ENCODE measurements at places on chromosomes 5 and 9.
A peak's percentile ranks its signal among the peaks of the same experiment; 100 is the strongest.

GRCh38 chr9:85268131-85268530 is 473.6 kb downstream of the AGTPBP1 start:
- DNase-seq: no peak

- no peak for DNase-seq
Measured at GRCh38 chr5:88713818-88714217, 169.2 kb downstream of the MEF2C start.

GRCh38 chr5:28707706-28708105 is 1669.3 kb upstream of the CDH9 start:
- DNase-seq: no peak

- DNase-seq: no peak
Measured at GRCh38 chr5:79305706-79306105, 69.8 kb downstream of the JMY start.

- no peak for DNase-seq
Measured at GRCh38 chr5:123701511-123702200, 189.7 kb downstream of the CSNK1G3 start.

DNA sequence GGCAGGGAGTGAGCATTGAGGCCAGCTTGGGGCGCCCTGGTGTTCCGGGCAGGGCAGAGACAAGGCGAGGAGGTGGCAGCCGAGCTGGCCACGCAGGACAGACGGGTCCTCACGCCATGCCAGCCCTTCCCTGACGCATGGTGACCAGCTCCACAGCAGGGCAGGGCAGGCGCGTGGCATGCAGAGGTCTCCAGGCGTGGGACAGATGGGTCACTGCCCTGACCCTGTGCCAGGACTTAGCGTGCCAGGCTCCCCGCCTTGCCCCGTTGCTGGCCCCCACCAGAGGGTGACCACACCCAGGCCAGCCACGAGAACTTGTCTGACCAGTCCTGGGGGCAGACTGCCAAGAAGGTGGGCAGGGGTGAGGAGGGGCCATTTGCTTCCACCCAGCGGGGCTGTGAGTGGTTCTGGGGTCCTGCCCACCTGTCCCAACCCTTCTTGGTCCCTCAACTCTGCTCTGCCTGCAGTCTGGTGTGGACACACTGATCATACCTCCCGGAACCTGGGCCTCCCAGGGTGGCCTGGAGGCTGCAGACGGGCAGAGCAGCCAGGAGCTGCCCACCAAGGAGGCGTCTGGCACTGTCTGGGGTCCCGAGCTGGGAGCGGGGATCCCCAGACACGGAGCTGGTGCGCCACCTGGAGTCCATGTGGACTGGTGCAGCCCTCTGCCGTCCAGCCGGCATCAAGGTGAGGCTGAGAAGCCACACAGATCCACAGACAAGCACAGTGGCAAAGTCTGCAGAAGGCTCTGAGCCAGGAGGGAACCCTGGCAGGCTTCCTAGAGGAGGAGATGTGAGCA is at the start of gene RNF224:
RNF224 (plus strand) TSS at position 449 of the 799 bp plus-strand sequence. CDS start 834 bp downstream, outside the sequence.
- peak; percentile 91 for DNase-seq

GRCh38 chr5:73826301-73827105 is 200.5 kb downstream of the ARHGEF28 start:
- no peak for DNase-seq

GRCh38 chr5:114391321-114391720 is 29.5 kb downstream of the KCNN2 start:
- no peak for DNase-seq

DNA sequence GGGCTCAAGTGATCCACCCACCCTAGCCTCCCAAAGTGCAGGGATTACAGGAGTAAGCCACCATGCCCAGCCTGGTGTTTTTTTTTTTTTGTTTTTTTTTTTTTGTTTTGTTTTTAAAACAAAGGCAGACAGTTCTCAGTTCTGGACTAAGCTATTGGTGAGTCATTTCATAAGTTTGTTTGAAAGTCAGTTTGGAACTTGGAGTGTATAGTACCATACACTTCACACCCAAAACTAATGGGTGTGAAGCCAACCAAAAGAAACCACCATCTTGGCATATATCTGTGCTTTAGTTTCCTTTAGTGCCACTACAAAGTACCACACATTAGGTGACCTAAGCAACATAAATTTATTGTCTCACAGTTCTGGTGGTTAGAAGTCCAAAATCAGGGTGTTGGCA is 13.4 kb downstream of the MAST4 start:
- DNase-seq: no peak

GRCh38 chr5:128826275-128826674 is 139.0 kb upstream of the SLC27A6 start:
- no peak for DNase-seq

- DNase-seq: peak; percentile 71
Measured at GRCh38 chr5:67115246-67115645, 81.4 kb downstream of the CD180 start.

- DNase-seq: no peak
Measured at GRCh38 chr5:39624268-39624886, 199.6 kb upstream of the DAB2 start.

GRCh38 chr5:139752506-139753473 is 42.8 kb upstream of the PSD2 start:
- DNase-seq: peak; percentile 53

DNA sequence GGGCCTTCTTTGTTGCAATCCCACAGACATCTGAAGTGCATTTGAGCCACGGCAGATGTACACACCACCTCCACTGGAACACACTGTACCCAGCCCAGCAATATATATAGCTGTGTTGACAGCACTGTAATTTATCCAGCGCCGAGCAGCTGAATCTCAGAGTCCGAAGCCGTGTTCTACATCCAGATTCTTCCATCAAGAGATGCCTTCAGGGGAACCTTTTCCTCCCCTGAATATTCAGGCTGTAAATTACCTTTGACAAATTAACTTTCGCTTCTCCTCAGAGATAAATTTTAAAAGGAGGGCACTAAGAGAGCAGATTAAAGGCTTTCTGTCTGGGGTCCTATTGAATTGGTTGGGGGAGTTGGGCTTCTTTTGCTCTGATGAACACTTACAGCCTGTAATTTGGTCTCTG is 76.4 kb downstream of the ROR2 start:
- DNase-seq: no peak

GRCh38 chr9:116250891-116251290 is 97.3 kb downstream of the PAPPA start:
- DNase-seq: no peak

DNA sequence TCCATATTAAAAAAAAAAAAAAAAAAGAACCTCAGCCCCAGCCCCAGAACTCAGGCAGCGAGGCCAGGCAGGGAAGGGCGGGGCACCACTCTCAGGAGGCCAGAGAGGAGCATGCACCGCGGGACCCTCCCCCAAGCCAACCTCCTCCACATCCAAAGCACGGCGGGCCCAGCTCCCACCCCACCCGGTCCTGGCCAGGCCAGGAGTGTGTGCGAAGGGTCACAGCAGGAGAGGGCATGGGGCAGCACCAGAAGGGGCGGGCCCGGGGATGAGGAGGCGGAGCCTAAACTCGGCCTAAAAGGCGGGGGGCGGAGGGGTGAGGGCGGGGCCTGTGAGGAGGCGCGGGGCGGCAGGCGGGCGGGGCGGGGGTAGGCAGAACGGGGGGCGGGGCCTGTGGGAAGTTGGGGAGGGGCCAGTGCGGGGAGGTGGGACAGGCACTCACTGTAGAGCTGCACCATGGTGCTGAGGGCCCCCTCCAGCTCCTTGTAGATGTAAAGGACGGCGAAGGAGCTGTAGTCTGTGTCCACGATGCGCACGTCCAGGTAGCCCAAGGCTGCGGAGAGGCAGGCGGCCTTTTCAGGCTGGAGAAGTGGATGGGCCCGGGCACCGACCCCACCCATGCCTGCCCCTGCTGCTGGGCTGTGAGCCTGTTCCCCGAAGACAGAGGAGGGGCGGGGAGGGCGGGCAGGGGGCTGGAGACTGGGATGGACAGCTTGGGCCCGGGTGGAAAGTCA is 1.2 kb downstream of the LCN15 start:
- peak; percentile 96 for DNase-seq

GRCh38 chr5:143316337-143316736 is 87.1 kb downstream of the NR3C1 start:
- DNase-seq: no peak

GRCh38 chr5:103510851-103511553 is 51.6 kb downstream of the NUDT12 start:
- DNase-seq: no peak

DNA sequence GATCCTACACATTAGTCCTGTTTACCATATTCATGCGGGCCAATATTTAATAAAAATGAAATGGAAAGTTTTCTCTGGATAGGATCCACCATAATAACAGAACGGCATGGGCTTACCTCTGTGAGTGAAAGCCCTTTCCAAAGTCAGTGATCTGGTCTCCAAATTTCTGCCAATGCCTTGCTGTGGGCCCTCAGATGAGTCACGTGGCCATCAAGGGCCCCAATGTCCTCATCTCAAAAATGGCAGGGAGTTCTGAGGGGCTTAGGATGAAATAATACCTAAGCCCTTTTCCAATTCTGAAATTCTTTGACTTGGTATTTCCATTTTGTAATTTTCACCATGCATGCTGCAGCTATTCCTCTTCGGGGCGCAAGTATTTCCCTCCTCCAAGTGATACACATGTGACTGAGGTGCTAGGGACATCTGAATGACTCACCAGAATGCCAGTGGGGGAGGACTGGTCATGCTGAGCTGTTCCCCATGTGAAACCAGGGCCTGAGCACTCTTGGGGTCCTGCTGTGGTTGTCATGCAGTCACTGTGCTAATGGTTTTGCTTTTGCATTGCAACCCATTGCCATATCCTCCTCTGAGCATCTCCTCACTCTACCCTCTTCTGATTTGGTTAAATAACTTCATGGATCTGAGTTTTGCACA is 35.0 kb downstream of the ITK start:
- DNase-seq: no peak

DNA sequence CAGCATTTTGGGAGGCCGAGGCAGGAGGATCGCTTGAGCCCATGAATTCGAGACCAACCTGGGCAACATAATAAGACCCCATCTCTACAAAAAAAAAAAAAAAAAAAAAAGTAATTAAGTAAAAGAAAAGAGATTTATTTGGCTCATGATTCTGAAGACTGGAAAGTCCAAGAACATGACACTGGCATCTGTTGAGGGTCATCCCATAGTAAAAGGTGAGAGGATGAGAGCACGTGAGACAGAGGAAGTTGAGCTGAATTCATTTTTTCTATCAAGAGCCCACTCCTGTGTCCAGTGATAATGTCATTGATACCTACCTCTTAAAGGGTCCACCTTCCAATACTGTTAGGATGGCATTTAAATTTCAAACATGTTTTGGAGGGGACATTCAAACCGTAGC is 19.8 kb downstream of the CREBRF start:
- no peak for DNase-seq

All from SK-N-SH (cell line).